T-cell (primary cell): ENCODE measurements at places on chromosomes 1 and 21. TPM values are rescaled to one million over a fixed set of nuclear protein-coding genes. Genes with fewer than 3 reads are reported as not detected.

DNA sequence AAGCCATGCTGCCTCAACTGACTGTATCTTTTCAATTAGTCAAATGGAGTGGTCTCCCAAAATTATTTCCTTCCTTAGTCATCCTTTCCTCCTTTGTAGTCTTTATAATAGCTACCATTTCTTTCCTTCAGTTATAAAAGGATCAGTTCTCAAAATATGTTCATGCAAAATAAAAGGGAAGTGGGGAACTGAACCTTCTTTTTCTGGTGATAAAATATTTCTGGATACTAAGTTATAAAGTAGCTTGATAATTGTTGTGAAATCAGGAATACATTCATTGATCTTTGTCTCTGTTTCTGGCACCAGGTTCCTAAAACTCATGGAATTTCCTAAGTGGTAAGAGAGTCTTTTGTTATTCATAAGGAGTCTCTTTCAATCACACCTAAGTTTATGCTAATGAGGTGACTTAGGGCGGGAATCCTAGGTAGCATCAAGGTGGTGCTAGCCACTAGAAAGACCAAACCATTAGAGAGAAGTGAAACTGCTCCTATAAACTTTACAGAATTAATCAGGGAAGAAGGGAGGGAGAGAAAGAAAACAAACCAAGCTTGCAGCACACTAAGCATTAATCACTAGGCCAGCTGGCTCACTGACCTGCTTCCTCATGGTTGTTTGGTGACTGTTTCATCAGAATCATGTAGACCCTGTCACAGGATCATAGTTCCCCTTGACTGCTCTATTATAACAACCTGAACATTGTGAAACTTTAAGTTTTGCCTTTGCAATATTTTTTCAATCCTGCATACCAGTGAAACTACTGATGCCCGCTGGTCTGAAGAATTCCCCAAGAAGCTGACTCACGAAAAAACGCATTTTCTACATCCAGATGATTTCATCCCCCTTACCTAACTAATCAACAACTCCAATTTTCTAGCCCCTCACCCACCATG is 161.6 kb upstream of the PTBP2 start:
- no peaks in the 10 kb centered on the region for H3K36me3 ChIP-seq
- H3K27ac ChIP-seq: no peak overlapping the region
- H3K27me3 ChIP-seq: no peaks in the 10 kb centered on the region
- no peak overlapping the region for H3K4me3 ChIP-seq
- H3K4me1 ChIP-seq: no peaks in the 10 kb centered on the region
- no peak for DNase-seq

DNA sequence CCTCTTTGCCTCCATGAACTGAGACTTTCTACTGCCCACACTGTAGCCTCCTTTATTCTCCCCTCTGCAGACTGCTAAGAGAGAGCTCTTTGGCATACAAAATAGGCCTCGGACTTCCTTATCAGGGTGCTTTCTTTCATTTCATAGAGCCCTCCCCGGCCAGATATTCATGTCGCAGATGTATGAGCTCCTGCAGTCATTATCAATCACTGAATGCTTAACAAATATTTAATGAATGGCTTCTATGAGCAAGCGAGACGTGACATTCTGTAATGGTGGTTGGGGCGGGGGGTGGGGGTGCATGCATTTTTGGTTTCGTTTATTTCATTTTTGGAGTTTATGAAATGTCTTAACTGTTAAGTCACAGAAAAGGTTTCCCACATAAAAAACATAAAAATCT is 344.8 kb upstream of the KAZN start:
- no peak overlapping the region for H3K4me3 ChIP-seq
- no peaks in the 10 kb centered on the region for H3K27me3 ChIP-seq

Gene RHBDL2
- total RNA-seq: not detected

Gene MLLT11
- total RNA-seq: 3.7 TPM

- no peaks in the 10 kb centered on the region for H3K36me3 ChIP-seq
- no peaks in the 10 kb centered on the region for H3K4me1 ChIP-seq
- no peak for DNase-seq
- no peak overlapping the region for H3K4me3 ChIP-seq
- no peaks in the 10 kb centered on the region for H3K27me3 ChIP-seq
Observed at GRCh38 chr1:42531043-42531442, 68.0 kb downstream of the CCDC30 start.

DNA sequence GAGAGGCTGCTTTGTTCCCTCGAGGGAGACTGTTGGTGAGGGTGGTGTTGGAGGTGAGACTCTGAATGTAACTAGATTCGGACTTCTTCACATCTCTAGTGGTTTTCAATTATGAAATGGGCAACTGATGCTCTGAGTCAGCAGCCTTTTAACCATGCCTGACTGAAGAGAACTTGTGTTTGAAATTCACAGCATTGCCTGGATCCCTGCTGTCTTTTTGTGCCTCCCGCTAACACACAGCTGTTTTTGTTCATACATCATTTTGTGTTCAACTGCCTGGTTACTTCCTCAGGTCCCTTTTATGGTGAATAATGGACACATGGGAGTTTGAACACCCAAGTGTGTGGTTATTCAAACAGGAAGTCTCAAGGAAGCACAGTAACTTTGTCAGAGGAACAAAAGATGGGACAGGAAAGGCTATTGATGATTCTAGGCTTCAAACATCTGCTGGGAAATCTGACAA is 16.8 kb downstream of the LAMC1 start:
- no peak overlapping the region for H3K4me3 ChIP-seq
- H3K36me3 ChIP-seq: no peaks in the 10 kb centered on the region
- no peaks in the 10 kb centered on the region for H3K4me1 ChIP-seq
- DNase-seq: no peak

Gene STUM
- total RNA-seq: not detected

DNA sequence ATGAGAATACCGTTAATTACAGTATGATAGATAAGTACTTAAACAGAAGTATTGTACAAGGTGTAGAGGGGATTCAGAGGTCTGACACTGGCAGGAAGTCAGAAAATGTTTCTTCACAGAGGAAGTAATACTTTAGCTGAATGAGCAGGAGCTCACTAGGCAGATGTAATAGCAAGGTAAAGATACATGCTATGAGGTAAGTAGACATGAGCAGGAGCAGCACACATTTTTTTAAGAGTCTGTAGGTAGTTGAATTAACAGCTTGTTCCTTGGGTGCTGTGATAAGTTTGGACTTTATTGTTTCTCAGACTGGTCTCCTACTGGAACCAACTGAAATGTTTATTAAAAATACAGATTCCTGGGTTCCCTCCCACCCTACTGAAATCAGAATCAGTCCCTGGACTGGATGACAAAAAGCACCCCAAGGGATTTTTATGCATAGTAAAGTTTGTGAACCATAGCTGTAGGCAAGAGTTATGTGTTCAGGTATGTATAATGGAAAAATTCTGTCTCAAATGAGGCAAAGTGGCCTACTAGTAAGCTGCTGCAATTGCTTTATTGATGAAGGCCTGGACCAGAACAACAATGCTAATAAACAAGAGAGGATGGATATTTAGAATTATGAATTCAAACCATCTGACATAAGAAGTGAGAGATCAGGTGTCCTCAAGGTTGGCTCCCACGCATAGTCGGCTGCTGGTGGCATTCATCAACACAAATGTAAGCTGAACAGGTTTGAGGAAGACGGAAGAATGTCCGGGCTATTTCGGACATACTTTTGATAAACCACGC is 902 bp downstream of the AP4B1 start:
- peak overlapping the region; percentile 73 for H3K4me3 ChIP-seq
- H3K4me1 ChIP-seq: peaks cover 22% of the 10 kb centered on the region
- peak overlapping the region; percentile 92 for H3K27ac ChIP-seq
- H3K36me3 ChIP-seq: peaks cover 35% of the 10 kb centered on the region

Gene RXFP4
- total RNA-seq: not detected

DNA sequence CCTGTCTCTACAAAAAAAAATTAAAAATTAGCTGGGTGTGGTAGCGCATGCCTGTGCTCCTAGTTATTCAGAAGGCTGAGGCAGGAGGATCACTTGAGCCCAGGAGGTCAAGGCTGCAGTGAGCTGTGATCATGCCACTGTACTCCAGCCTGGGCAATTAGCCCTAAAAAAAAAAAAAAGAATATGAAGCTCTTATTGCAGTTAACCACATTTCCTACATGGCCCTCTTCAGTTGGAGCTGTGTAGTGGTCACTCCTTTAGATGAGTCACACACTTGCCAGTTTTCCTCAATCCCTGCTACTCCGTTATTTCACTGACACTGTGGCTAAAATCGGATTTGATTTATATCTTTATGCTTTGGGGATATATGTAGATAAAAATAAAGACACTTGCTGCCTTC is 11.8 kb downstream of the NFYC start:
- H3K4me3 ChIP-seq: no peak overlapping the region
- H3K27me3 ChIP-seq: no peaks in the 10 kb centered on the region
- H3K4me1 ChIP-seq: peaks cover 16% of the 10 kb centered on the region
- H3K27ac ChIP-seq: no peak overlapping the region

- H3K27ac ChIP-seq: no peak overlapping the region
- H3K27me3 ChIP-seq: no peaks in the 10 kb centered on the region
- H3K4me3 ChIP-seq: no peak overlapping the region
- DNase-seq: no peak
- peaks cover 8% of the 10 kb centered on the region for H3K4me1 ChIP-seq
Observed at GRCh38 chr1:206606867-206607266, 5.4 kb downstream of the EIF2D start.

GRCh38 chr21:30102871-30103270 is 63.7 kb downstream of the CLDN17 start:
- H3K4me1 ChIP-seq: no peaks in the 10 kb centered on the region
- H3K36me3 ChIP-seq: no peaks in the 10 kb centered on the region
- no peak overlapping the region for H3K27ac ChIP-seq
- H3K27me3 ChIP-seq: no peaks in the 10 kb centered on the region

DNA sequence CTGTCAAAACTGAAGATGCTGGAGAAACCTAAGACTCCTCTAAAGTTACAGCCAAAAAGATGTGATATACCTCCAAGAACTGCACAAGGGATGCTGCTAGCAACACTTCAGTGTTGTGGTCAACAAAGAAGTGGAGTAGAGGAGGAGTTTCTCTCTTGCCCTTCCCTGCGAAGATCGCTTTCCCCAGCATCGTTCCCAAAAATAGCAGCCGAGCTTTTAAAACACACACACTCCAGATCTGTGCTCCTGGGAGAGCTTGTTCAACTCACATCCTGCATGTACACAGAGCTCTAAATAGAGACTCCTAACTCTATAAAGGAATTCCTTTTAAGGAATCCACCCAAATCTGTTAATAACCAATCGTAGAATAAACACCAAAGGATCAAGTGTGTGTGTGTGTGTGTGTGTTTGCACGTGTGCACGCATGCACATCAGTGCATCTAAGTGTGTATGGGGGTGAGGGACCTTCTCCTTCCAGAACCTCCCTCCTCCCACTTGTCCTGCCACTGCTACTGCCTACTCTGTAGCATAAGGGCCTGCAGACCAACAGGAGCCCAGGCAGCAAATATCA is 58.5 kb downstream of the PSMG1 start:
- peaks cover 4% of the 10 kb centered on the region for H3K4me1 ChIP-seq
- H3K27ac ChIP-seq: no peak overlapping the region
- H3K4me3 ChIP-seq: no peak overlapping the region
- DNase-seq: no peak

Gene RAP1GAP
- 0.67 TPM for total RNA-seq

DNA sequence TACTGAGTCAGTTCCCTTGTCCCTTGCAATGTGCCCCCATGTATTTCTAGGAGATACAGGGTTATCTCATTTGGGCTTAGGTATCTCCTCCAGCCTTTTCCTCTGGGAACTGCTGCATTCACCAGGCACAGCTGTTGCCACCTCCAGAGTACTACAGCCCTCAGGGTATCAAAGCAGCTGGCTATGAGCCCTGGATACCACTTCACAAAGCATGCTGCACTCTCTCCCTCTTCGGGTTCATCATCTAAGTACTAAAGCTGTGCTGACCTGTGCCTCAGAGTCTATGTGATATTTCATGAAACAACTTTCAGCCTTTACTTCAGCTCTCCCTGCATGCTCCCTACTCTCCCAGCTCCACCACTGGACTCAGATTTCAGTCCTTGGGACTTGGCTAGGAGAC is 62.3 kb downstream of the CCDC185 start:
- H3K36me3 ChIP-seq: no peaks in the 10 kb centered on the region
- H3K27me3 ChIP-seq: no peaks in the 10 kb centered on the region
- H3K4me1 ChIP-seq: no peaks in the 10 kb centered on the region
- no peak for DNase-seq
- no peak overlapping the region for H3K4me3 ChIP-seq
- H3K27ac ChIP-seq: no peak overlapping the region

- H3K36me3 ChIP-seq: no peaks in the 10 kb centered on the region
- H3K27me3 ChIP-seq: peaks cover 34% of the 10 kb centered on the region
- H3K27ac ChIP-seq: no peak overlapping the region
- H3K4me3 ChIP-seq: peak overlapping the region; percentile 1
- peaks cover 12% of the 10 kb centered on the region for H3K4me1 ChIP-seq
- DNase-seq: no peak
Observed at GRCh38 chr1:204705888-204706837, 20.6 kb upstream of the LRRN2 start.

Gene CDCA8
- 1.8 TPM for total RNA-seq

GRCh38 chr1:46131093-46131492 is 1.3 kb downstream of the PIK3R3 start:
- DNase-seq: no peak
- no peak overlapping the region for H3K27ac ChIP-seq
- no peaks in the 10 kb centered on the region for H3K27me3 ChIP-seq
- peak overlapping the region; percentile 25 for H3K4me3 ChIP-seq
- no peaks in the 10 kb centered on the region for H3K36me3 ChIP-seq
- peaks cover 6% of the 10 kb centered on the region for H3K4me1 ChIP-seq

DNA sequence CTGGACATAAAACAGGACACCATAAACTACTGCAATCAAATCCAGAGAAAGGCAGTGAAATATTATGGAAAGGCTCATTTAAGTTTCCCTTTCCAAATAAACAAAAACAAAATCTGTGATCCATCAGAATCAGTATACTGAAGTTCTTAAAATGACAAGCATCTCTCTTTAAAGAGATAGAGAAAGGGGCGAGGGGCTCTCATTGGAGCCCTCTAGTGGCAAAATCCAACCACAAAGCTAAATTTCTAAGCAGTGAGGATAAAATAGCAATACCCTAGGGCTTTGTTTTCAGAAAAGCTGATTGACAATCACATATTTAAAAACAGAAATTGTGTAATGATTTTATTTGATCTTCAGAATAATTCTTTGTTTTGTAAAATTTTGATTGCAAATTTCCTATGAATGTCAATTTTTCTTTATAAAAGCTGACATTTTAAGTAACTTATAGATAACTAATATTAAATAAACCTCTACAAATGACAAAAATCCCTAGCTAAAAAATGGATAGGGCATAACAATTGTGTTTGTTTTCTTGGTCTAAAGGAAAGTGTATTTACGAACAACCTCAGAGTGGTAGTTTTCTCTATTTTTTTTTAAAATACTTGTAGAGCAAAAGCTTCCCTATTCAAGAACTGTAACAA is 138.2 kb downstream of the COL24A1 start:
- H3K27me3 ChIP-seq: no peaks in the 10 kb centered on the region
- no peak for DNase-seq
- no peaks in the 10 kb centered on the region for H3K4me1 ChIP-seq

GRCh38 chr21:17693801-17694200 is 81.1 kb upstream of the BTG3 start:
- no peaks in the 10 kb centered on the region for H3K36me3 ChIP-seq
- peaks cover 13% of the 10 kb centered on the region for H3K4me1 ChIP-seq
- H3K27me3 ChIP-seq: no peaks in the 10 kb centered on the region
- no peak overlapping the region for H3K27ac ChIP-seq
- no peak overlapping the region for H3K4me3 ChIP-seq

- H3K4me1 ChIP-seq: peaks cover 15% of the 10 kb centered on the region
- no peaks in the 10 kb centered on the region for H3K27me3 ChIP-seq
- no peak for DNase-seq
- H3K4me3 ChIP-seq: no peak overlapping the region
- no peaks in the 10 kb centered on the region for H3K36me3 ChIP-seq
Observed at GRCh38 chr1:232940262-232940661, 10.1 kb upstream of the NTPCR start.
